Activated CD4-positive, alpha-beta T cell treated with anti-CD3 and anti-CD28 coated beads, Interleukin-10, Interleukin-2, amounts not matched to agents 100 ng/mL and 50 ng/mL, durations not matched to agents 16 hours and 8 hours (primary cell): ENCODE measurements at places on chromosomes 2 and 18.

GRCh38 chr2:196601430-196602306 lies 37.8 kb upstream of the CCDC150 start:
- DNase-seq = no peak

DNA sequence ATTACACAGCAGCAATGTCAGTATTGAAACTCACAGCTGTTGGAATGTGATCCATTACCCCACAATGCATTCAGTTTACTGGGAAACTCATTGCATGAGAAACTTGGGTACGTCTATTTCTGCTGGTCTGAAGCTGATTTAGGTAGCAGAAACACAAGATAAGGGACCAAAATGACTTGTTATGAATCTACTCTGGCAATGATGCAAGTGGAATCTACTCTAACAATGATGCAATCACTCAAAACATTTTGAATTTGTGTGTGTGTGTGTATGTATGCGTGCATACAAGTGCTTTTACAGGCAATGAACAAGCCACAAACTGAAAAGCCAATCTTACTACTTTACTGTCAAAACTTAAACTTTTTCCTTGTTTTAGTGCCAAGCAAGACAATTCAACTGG lies 406.7 kb downstream of the ADCYAP1 start:
- no peak for DNase-seq

DNA sequence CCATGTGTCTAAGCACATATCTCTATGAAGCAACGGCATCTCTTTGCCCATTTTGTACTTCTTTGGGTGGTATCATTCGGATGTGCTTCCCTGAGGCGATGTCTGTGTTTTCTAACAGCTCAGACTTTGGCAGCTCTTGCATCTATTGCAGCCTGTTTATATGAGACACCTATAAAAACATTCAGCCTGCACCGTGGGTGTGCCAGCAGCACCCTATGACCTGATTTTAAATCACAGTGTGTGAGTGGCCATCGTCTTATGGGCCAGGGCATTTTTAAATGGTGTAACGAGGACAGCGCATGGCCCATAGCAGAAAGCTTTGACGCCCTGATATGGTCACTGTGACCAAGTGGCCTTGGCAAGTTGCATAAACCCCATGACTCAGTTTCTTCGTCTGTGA lies 12.9 kb downstream of the NPAS2 start:
- DNase-seq = no peak

- DNase-seq = no peak
These were observed 2.3 kb upstream of the LPIN2 start for GRCh38 chr18:3015204-3015592.

- DNase-seq = no peak
These were observed 56.5 kb downstream of the TCF7L1 start for GRCh38 chr2:85189606-85190270.

DNA sequence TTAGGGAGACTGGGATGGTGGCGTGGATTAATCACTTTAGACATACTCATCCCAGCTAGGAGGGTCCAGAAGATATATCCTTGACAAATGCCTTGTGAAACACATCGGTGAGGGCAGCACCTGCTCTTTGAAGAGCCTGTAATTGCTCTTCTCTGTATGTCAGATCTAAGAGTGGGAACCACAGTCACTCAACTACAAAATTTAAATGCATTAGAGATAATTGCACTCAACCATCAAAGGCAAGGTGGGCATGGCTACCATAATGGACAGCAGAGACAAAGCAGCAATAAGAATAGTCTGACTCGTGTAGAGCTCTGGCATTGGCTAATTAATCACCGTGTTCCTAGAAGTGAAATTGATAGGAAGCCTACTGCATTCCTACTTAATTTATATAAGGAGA lies 96.8 kb downstream of the ERBB4 start:
- no peak for DNase-seq

DNA sequence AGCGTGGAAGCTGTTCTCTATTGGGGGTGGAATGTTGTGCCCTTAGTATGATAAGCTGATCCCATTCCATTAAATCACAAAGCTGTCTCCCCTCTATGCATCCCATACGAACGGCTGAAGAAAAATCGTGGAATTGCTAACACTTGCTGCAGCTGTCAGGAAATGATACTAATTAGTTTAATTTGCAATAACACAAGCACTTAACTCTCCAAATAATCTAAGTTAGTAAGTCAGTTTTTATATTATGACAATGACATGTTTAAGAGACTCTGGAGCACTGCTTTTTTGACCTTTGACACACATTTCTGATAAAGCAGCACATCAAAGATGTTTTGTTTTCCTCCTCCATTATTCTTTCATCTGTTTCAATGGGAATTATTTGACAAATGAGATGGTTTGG lies 123.7 kb upstream of the SATB2 start:
- DNase-seq = no peak

DNA sequence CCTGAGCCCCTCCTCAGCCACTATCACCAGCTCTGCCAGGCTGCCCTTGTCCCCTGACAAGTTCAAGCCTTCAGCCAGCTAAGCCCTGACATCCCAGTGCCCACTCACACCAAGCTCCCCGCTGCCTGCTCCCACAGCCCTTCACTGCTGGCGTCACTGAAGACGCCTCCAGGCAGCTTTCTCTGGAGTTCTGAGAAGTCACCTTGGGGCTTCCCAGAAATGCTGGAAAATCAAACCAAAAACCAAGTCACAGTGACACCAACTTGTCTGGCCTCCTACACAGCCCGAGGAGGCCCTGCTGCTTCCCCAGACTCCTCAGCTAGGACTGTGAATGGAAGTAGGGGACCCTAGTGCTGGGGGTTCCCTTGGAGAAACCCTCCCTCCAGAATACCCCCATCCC lies 2.2 kb upstream of the TNS1 start:
- no peak for DNase-seq

- DNase-seq = no peak
These were observed 1.8 kb downstream of the TRABD2A start for GRCh38 chr2:84878896-84879583.
